ENCODE measurements at places on chromosomes 6 and 20.

GRCh38 chr20:19964289-19965265, 52.6 kb upstream of the NAA20 start:
- no peak for DNase-seq

- no peak for DNase-seq
Observed at GRCh38 chr6:18243302-18243893, 20.9 kb downstream of the DEK start.

GRCh38 chr6:112370946-112371345, 23.8 kb downstream of the RFPL4B start:
- no peak for DNase-seq

GRCh38 chr20:58694241-58695083, 1.9 kb downstream of the NPEPL1 start:
- peak; percentile 60 for DNase-seq

DNA sequence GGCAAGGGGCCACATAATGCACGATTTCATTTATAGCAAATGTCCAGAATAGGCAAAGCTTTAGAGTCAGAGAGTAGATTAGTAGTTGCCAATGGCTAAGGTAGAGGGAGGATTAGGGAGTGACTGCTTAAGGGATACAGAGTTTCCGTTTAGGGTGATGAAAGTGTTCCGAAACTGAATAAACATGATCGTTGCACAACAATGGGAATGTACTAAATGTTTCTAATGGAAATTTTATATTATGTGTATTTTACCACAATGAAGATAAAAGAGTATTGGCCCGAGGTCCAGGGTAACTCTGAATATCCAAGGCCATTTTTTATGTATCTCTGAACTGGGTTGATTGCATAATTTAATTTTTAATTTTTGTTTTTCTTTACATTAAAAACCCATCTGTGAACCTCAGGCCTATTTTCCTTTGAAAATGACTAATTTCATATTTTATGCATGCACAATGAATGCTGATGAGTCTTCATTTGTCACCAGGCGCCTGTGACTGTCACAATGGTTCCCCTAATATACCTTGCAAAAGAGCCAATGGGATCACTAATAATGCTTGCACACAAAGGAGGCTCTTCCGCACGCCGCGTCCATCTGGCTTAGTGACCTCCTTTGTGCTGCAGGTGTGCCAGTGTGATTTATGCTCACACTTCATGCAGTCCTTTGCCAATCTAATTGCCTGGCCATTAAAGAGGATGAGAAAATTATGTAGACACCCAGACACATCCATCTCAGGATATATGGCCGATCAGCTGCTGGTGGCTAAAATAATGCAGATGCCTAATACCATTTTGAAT, 612.5 kb downstream of the CDH26 start:
- DNase-seq = no peak

- DNase-seq = no peak
Observed at GRCh38 chr6:40585223-40585622, 1.9 kb downstream of the LRFN2 start.

DNA sequence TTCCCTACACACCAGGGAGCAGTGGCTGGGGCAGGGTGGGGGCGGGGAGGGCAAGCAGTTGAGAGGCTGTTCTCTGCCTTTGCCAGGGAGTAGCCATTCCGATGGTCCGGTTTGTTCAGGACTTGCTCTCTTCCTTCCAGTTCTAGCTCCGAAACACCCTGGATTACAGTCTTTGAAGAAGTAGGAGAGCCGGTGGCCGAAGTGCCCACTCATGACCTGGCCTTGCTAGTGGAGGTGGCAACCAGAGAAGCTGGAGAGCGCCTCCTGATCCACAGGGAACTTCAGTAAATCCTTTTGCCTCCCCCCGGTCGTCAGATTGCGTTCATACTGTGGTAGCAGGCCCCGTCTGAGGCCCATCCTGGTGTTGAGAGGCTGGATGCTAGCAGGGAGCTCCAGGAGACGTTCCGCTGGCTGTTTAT, 92.8 kb downstream of the ARID1B start:
- no peak for DNase-seq

DNA sequence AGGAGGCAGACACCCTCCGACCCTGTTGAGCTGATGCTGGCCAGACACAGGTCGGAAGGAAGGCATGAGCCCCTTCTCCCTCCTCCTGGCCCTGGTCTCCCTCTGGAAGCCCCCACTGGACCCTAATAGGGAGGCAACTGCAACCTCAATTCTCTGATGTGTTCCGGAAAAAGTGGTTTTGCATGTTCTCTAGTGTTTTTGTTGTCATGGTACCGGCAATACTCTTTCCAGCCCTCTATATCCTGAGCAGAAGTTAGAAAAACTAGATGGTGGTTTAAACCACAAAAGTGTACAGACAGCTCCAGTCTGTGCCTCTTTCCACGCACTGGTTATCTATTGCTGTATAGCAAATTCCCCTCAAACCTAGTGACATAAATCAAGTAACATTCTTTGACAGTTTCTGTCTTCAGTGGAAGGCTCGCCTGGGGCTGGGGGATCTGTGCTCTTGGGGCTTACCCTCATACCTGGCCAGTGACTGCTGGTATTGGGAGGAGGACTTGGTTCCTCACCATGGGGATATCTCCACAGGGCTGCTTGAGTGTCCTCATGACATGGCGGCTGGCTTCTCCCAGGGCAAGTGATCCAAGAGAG, 37.0 kb downstream of the SYTL3 start:
- no peak for DNase-seq

GRCh38 chr20:6855796-6856195, 88.3 kb downstream of the BMP2 start:
- DNase-seq = no peak

DNA sequence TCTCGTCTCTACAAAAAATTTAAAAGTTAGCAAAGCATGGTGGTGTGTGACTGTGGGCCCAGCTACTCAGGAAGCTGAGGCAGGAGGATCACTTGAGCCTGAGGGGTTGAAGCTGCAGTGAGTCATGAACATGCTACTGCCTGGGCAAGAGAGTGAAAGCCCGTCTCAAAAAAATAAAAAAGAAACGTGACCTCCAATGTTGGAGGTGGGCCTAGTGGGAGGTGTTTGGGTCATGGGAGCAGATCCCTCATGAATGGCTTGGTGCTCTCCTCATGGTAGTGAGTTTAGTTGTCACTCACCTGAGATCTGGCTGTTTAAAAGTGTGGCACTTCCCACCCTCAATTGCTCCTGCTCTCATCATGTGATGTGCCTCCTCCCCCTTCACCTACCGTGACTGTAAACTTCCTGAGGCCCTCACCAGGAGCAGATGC, 24.3 kb downstream of the RBL1 start:
- no peak for DNase-seq

GRCh38 chr20:48862279-48862678, 34.5 kb upstream of the PREX1 start:
- no peak for DNase-seq

DNA sequence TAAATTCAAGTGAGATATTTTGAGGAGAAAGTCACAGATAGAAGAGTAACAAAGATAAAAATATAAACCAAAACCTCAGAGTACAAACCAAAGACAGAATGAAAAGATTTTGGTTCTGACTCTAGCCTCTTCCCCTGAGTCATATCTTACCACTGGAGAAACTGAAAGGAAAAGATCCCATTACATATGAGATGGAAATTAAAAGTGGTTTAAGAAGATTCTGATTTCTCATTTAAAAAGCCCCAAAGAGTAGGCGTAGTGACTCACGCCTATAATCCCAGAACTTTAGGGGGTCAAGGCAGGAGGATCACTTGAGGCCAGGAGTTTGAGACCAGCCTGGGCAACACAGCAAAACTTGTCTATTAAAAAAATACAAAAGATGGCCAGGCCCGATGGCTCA, 30.6 kb downstream of the SPINT4 start:
- no peak for DNase-seq

GRCh38 chr6:123091896-123092271, 95.8 kb downstream of the CLVS2 start:
- no peak for DNase-seq

- DNase-seq = no peak
Observed at GRCh38 chr6:8645212-8645611, 209.9 kb upstream of the SLC35B3 start.

DNA sequence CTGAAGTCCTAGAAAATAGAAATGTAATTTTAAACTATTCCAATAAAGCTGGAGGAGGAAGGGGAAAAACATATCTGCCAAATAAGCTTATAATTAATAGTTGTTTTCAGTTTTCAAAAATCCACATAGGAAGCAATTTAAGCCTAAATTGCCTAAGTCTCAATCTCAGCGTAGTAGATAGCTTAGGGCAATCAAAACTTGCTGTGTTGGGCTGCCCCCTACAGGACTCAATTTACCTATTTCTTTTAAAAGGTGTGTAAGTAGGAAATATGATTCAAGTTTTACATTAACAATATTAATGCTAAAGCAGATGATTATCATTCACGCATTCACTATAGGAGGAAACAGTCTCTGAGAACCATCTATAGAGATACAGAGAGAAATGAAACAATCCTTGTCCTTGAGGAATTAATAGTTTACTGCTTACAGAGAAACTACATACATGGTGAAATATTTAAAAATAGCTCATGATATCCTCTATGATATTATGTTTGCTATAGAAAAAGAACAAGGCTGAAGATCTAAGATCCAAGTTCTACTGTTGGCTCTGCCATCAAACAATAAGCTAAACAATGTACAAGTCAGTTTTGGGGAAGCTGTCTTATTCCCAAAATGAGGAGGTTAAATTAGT, 102.1 kb downstream of the ATG5 start:
- no peak for DNase-seq

DNA sequence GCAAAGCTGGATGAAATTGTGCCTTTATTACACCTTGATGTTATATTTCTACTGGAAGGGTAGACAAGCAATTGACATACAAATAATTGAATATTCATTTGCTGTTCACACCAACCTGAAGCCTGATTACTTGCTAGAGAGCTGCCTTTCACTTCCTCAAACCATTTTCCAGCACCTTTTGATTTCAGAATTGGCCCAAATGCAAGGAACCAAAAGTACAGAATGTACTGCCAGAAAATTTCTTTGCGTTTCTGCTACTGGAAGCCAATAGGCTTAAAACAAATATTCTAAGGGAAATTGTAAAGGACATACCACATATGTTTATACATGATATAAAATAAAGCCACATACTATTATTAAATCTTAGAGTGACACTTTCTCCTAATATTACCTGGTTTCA, 94.5 kb downstream of the RFPL4B start:
- no peak for DNase-seq

- no peak for DNase-seq
Observed at GRCh38 chr6:122365775-122366403, 33.6 kb upstream of the HSF2 start.

- no peak for DNase-seq
Observed at GRCh38 chr6:7311917-7312615, 933 bp downstream of the SSR1 start.

DNA sequence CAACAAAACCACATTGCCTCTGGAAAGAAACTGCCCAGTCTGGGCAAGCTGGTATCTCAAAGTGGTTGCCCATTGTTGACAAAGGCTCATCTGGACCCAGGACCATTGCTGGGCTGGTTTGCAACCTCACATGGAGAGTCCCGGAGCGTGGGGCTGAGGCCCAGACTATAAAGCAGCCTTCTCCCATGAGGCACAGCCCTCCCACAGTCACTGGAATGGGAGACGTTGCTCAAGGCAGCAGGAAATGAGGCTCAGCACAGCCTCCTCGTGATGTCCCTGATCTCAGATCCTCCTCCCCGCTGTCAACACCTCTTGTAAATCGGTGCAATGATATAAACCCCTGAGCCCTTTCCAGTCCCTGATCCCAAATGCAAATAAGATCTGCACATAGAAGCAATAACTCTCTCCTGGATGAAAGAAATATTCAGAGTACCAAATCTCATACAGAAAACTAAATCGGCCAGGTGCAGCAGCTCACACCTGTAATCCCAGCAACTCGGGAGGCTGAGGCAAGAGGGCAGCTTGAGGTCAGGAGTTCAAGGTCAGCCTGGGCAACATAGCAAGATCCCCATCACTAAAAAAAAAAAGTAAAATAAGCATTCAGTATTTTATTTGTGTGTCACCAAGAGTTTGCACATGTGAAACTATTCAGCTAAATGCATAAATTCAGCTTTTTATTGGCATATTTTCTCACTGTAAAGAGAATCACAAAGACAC, 103.0 kb upstream of the RREB1 start:
- DNase-seq = no peak

DNA sequence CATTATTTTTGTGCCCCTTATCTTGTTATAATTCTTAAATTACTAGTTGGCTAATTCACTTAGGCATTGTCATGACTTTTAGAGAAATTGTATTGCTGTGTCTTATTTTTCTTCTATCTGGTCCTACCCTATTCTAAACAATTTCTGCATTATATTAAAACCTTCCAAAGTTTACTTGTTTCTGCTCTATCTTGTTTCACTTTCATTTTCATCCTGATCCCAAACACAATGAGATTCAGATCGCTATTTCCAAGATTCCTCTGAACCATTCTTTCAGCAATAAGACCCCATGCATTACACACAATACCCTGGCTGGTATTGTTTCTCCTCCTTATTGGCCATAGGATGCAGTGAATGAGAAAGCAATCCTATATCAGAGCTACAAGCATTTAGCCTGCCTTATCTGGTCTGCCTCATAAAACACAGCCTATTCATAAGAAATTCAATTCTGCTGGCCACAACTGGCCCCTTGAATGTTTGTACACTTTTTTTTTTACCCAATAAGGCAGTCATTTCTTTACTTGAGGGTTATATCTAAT, 69.9 kb upstream of the POU3F2 start:
- no peak for DNase-seq

GRCh38 chr6:148293181-148293995, 49.2 kb upstream of the SASH1 start:
- DNase-seq = no peak

DNA sequence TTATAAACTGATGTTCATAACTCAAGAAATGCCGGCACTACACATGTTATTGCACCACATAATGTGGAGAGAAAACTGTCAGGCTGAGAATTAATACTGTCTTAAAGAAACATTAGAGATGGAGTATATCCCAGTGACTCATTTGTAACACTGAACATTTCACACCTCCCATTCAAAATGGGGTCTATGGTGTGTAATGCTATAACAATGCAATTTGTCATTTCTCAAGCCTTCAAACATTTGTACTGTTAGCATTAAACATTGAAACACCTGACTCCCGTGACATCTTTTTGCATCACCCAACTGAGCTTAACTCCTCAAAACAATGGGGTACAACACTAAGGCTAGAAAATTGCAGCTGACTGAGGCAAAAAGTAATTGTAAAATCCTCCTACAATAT, 151.7 kb downstream of the DST start:
- no peak for DNase-seq
